ENCODE measurements at places on chromosomes 7 and 10. TPM values are rescaled to one million over a fixed set of nuclear protein-coding genes. Genes with fewer than 3 reads are reported as not detected.

H2BK1 gene
- not detected for total RNA-seq

TAS2R41 gene
- not detected for total RNA-seq

LRRD1 gene
- total RNA-seq: 0.20 TPM

ZNF503 gene
- total RNA-seq: 13.5 TPM

TSPAN13 gene
- total RNA-seq: 1.1 TPM

SLC13A4 gene
- 0.98 TPM for total RNA-seq

SUMF2 gene
- total RNA-seq: 177 TPM

C7orf25 gene
- total RNA-seq: 5.1 TPM

CFAP46 gene
- 0.39 TPM for total RNA-seq

PKD2L1 gene
- 0.37 TPM for total RNA-seq

PRKCQ gene
- total RNA-seq: not detected

THSD7A gene
- under 0.01 TPM for total RNA-seq

NKX1-2 gene
- total RNA-seq: not detected

CDC14C gene
- total RNA-seq: not detected

GJD4 gene
- not detected for total RNA-seq

MRLN gene
- total RNA-seq: not detected

SSC4D gene
- total RNA-seq: 0.39 TPM

CC2D2B gene
- total RNA-seq: under 0.01 TPM

GIMAP8 gene
- total RNA-seq: not detected

ACTR3C gene
- total RNA-seq: 0.20 TPM

C10orf53 gene
- total RNA-seq: not detected

FAM24B gene
- 4.1 TPM for total RNA-seq

CASD1 gene
- total RNA-seq: 9.9 TPM

SPAM1 gene
- not detected for total RNA-seq

MBL2 gene
- not detected for total RNA-seq

INMT gene
- 7.0 TPM for total RNA-seq

PON1 gene
- not detected for total RNA-seq

SLC18A3 gene
- total RNA-seq: not detected

NACAD gene
- 0.78 TPM for total RNA-seq

CCDC172 gene
- total RNA-seq: not detected

LRRC61 gene
- total RNA-seq: not detected

ELN gene
- 1.5 TPM for total RNA-seq

SCD gene
- total RNA-seq: 384 TPM

SEMA3D gene
- total RNA-seq: 0.98 TPM

CTAGE15 gene
- not detected for total RNA-seq

GOT1 gene
- total RNA-seq: 19.8 TPM

PRSS37 gene
- not detected for total RNA-seq

UCN3 gene
- not detected for total RNA-seq

GDF10 gene
- not detected for total RNA-seq

ADAM12 gene
- total RNA-seq: 142 TPM

NPY4R gene
- not detected for total RNA-seq
